Activated naive CD4-positive, alpha-beta T cell (primary cell): ENCODE measurements at places on chromosomes 1 and 21.

DNA sequence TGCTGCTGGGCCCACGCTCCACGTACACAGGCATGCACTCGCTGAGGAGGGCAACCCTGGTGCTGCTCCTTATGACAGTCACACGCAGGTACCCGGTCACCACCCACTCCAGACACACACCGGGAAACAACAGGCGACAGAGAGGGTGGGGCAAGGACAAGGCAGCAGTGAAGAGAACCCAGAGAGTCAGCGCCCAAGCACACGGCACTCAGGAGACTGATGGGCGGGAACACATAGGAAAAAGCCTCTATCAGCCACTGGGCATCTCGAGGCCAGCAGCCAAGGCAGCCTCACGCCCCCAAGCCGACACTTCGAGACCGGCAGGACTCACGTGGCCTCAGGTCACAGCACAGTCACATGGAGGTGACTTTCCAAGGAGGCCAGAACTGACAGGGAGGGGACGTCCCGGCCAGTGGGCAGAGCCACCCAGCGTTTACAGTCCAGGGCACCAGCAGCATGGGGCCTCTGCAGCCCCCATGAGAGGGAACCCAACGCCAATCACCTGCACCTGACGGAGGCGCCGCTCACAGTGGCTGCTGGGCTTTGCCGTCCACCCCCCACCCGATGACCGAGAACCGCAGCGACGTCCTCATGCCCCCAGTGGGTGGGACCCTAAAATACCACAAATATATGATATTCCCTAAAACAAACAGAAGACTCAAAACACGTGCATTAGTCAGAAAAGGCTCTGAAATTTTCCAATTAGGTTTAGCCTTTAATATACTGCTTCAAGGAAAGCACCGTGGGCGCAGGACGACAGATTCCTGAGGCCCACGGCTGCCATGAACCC lies 19.7 kb downstream of the PTTG1IP start:
- no peak for DNase-seq

GRCh38 chr1:206864939-206865671 lies at the start of gene IL20:
IL20 (plus strand) TSS chr1:206865623; CDS start chr1:206865853, 230 bp downstream.
- peak; percentile 81 for DNase-seq

- no peak for DNase-seq
Measured at GRCh38 chr1:210298936-210299335, 29.8 kb upstream of the HHAT start.

GRCh38 chr21:41403331-41403730 lies 22.7 kb upstream of the MX1 start:
- DNase-seq = no peak

- DNase-seq = no peak
Measured at GRCh38 chr1:238306411-238306810, 415.7 kb upstream of the ZP4 start.

- DNase-seq = no peak
Measured at GRCh38 chr21:39118061-39118460, 65.2 kb downstream of the PSMG1 start.

- DNase-seq = peak; percentile 26
Measured at GRCh38 chr1:110765640-110766335, 91.0 kb upstream of the KCNA3 start.

GRCh38 chr1:81208441-81208840 lies 592.3 kb upstream of the ADGRL2 start:
- DNase-seq = no peak

- peak; percentile 90 for DNase-seq
Measured at GRCh38 chr1:29230553-29231378, at the start of gene MECR. MECR (minus strand) TSS chr1:29230934; CDS start chr1:29230906, 28 bp downstream.

- no peak for DNase-seq
Measured at GRCh38 chr21:28142697-28143096, 850.0 kb downstream of the LTN1 start.

DNA sequence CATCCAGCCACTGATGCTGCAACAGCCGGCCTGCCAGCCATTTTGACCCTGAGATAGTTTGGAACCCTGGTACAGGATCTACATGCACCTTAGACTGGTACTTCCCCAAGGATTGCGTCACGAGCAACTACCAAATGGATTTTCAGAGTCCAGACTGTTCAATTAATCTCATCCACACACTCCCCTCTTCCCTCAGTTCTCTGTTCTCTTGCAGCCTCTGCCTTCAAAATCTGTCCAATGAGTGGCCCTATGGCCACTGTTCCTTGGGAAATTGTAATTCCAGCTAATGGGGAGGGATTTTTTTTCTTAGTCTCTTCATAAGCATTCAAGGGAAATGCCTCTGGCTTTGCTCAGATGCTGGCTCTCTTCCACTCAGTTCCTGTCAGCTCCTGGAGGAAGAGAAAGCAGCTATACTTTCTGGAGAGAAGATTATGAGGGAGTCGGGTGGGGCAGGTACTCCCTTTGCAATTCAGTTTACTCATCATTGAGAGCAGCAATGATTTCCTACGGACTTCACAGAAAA lies 19.8 kb upstream of the UAP1 start:
- DNase-seq = no peak

DNA sequence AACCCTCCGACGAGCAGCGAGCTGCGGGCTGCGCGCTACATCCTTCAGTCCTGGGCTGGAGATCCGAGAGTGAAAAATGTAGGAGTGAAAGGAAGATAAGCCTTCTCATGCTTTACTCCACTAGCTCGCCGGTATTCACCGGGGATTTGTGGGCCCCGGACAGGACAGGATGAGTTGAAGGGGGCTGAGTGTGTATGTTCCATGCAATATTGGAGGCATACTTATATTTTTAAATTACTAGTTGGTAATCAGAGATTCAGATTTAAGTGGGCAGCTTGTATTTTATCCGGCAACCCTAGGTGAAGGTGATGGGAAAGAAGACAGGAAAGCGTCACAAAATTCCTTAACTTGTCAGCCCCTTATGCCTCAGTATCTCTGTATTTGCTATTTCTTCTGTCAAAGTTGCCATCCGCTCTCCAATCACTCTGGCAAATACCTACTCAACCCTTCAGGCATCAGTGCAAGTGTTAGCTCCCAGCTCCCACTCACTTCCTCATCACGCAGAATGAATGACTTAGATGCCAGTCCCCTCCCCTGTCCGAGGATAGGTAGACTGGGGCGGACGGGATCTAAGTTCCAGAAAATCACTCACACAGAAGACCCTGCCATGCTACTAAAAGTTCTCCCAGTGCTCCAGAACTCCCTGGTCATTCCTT lies 503 bp upstream of the PIGM start:
- DNase-seq = no peak

DNA sequence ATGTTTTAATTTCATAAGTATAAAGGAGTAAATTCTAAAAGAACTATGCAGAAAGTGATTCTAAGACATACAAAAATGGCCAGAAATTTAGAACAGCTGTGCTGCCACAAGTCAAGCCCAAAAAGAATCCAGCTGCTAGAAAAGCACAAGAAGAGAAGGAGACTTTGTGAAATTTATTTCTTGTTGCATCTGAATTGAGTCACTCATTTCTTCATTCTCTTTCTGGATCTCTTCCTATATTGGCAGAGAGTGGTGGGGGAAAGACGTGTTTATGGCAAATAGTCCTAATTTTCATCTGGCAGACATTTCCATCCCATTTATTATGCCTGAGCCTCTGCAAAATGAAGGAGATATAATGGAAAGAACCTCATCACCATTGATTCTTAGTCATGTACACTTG lies 139.6 kb upstream of the CTTNBP2NL start:
- no peak for DNase-seq

GRCh38 chr21:34092262-34092921 lies 19.0 kb downstream of the MRPS6 start:
- DNase-seq = no peak

- DNase-seq = no peak
Measured at GRCh38 chr1:172763057-172763456, 104.2 kb downstream of the FASLG start.

DNA sequence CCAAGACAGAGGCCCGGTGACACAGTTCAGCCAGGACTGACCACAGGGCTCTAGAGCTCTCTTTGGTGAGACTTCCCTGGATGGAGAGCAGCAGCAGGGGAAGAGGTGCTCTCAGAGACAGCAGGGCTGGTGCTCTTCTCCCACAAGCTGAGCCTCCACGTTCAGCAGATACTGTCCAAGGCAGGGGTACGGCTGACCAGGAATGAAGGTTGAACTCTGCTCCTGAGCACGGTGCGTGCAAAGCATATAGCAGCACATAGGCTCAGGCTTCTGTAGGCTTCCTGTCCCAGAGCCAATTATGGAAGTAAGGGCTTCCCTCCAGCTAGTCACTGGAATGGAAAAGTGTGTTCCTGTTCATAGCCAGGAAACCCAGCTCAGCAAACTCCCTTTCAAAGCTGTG lies 23.9 kb downstream of the DMBX1 start:
- no peak for DNase-seq
